ENCODE measurements at places on chromosomes 12 and 14.

GRCh38 chr12:851343-851742, 98.2 kb downstream of the RAD52 start:
- DNase-seq: no peak

DNA sequence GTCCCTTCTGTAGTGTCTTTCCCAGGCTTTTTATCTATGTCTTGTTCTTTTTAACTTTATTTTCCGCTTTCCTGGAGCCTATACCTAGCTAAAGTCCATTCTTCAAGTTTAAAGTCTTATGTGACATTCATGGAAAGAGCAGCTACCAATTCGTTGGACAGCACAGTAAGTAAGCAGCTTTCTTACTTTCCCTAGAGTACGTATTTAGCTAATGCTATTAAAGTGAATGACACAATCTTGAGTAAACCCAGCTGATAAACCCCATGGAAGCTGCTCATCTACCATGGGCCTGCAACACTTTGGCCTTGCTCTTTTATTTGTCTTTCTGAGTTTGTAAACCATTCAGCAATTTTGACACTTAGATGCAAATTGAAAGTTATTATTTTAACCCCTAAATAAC, 30.0 kb downstream of the ALX1 start:
- no peak for DNase-seq

DNA sequence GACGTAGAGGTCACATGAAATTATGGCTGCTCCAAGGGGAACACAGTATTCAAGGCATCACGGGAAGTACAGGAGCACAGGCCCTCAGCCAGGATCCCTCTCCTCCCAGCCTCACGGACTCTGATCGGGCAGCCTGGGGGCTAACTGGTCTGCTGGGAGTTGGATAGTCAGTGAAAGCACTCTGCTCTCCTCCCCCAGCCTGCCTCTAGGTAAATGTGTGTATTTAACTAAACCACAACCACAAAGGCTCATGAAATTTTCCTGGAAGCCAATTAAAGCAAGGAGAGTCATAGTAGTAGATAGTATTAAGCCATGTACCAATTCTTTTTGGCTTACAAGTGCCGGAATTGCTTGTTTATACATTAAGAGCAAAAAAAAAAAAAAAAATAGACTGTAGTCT, 254.3 kb downstream of the MSRB3 start:
- no peak for DNase-seq

DNA sequence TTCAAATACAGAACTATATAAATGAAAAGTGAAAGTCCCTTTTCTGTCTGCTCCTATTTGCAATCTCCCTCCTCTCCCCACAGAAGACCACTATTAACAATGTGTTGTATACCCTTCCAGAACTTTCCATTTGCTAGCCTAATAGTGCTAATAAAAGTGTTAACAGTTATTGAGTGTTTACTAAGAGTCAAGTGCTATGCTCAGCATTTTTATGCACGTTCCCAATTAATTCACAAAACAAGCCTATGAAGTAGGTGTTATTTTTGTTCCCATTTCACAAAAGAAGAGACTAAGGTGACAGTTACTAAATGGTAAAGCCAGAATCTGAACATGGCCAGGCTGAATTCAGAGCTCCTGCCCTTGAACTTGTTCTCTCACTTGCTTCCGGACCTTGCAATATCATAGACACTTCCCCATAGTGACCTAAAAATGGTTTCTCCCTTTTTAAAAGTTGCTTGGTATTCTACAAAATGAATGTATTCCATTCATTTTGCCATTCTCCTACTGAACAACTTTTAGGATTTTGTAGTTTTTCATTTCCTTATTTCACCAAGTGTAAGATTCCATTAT, 1.6 kb upstream of the PRKAB1 start:
- peak; percentile 46 for DNase-seq

GRCh38 chr14:55115861-55116245, 13.2 kb upstream of the LGALS3 start:
- no peak for DNase-seq

DNA sequence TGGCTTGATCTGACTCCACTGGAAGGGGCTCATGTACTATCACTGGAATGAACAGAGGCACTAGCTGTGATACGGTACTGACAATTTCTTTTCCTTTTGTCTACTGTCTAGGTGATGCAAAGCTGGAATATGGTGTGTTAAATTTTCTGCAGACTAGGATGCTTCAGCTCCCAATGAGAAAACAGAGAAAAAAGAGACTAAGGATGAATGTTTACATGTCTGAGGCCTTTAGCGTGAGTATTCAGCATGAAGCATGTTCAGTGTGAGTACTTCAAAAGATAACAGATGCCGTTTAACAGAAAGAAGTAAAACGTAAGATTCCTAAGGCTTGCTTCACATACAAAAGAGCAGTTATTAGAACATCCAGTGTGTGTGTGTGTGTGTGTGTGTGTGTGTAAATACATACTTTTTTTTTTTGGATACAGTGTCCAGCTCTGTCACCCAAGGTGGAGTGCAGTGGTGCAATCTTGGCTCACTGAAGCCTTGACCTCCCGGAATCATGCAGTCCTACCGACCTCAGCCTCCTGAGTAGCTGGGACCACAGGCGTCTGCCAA, 92.3 kb upstream of the FERMT2 start:
- DNase-seq: no peak

DNA sequence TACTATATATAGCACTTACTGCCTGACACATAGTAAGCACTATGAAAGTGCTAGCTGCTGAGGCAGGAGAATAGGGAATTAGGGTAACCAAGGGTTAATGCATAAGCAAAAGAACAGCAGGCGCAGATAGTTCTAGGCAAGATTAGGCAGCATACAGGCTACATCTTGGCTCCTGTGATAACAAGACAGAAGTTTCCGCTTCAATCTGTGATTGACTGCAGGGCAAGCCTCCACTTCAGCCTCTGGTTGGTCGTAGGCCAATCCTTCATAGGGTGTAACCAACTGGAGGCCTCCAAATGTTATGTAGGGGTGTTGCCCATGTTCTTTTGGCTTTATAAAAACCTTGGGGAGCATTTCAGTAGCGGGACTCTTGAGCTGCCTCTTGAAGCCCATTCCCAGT, 46.9 kb downstream of the KLHL28 start:
- no peak for DNase-seq

GRCh38 chr12:128609861-128610260, 213.9 kb downstream of the SLC15A4 start:
- DNase-seq: no peak

DNA sequence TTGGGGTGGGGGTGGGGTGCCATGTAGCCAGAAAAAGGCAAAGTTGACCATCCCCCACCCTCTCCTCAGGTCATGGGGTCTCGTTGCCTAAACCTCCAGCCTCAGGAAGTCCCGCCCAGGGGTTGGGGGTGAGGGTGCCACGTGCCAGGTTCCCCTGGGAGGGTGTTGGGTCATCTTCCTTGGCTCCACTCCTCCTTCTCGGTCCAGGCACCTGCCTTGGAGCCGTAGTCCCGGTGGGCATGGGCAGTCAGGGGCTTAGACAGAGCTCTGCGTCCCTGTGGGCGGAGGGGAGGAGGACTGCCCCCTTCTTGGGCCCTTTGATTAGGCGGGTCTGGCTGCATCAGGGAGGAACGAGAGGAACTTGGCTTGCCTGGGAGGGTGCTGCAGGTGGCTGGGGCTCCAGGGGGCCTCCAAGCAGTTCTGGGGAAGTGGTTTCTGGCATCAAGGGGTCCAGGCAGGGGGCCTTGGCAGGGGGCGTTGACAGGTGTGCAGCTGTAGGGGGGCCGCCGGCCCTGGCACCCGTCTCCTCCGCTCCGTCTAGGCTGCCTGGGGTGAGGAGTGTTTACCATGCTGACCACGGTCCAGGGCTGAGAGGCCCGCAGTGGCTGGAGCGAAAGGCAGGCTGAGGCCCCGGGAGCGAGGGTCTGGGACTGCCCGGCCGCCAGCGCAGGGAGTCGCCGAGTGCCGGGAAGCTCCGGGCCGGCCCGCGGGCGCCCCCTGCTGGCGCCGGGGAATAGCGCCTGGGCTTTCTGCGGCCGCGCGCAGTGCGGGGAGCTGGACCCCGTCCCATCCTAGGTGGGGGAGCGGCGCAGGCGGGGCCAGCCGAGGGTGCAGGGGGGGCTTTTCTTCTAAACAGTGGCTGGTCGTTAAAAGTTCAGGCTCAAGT, 7.9 kb downstream of the SETD1B start:
- peak; percentile 70 for DNase-seq

DNA sequence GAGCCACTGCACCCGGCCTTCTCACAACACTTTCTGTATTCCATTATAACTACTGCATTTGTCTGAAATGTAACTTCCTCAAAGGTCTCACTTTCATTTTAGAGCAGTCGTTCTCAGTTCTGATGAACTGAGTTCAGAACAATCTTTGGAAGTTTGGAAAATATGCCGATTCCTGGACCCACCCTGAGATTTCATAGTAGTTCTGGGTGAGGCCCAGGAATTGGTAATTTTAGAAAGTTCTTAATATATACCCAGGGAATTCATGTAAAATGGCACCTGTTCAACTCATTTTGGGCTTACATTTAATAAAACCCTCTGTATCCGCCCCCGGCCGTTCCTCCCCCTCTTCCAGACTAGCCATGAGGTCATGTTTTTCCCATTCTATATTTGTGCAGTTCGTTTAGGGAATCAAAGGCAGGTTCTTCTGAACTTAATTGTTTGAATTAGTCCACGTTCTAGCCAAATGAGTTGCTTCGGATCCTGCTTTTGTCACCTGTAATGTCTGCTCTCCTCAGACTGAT, 5.9 kb downstream of the GSG1 start:
- peak; percentile 53 for DNase-seq

- DNase-seq: peak; percentile 49
These were observed 8.4 kb downstream of the GPRC5A start for GRCh38 chr12:12899530-12900380.

DNA sequence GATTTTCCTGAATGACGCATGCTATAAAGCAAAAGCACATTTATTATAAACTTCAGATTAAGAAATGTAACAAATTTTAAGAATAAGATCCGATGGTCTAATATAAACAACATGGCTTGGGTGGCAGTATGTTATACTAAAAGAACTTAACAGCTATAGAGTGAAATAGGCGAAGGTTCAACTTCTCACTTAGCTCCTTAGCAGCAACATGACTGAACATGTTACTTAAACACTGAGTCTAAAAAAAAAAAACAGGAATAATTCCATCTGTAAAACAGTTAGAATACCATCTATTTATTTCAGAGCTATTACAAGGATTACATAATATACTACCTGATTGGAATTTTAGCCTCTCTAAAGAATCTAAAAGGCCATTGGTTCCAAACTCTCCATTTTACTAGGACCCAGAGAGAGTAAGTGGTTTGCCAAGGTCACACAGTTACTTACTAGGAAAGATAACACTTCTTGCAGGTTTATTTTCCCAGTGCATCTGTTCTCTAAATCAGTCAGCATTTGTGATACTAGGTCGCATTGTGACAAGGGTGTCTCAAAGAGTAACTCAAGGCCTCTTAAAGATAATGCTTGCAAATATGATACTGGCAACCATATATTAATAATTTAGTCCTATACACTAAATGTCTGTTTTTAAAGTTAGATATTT, 14.8 kb downstream of the OSBPL8 start:
- DNase-seq: no peak

DNA sequence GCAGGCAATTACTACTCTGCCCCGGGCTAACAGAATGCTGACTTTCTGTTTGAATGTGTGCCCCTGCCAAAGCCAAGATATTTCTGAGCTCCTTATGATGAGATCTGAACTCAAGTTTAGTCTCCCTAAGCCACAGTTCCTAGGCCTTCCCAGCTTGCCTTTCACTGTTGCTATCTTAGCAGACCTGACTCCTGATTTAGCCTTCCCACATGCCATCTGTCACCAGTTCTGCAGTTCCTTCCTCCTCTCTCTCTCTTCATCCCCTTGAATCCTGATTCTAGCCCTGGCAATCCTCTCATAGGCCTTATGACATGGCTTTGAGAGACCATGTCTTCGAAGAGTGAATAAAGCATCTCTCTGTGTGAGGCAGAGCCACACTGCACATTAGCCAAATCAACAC, 12.5 kb upstream of the SAMD4A start:
- no peak for DNase-seq

DNA sequence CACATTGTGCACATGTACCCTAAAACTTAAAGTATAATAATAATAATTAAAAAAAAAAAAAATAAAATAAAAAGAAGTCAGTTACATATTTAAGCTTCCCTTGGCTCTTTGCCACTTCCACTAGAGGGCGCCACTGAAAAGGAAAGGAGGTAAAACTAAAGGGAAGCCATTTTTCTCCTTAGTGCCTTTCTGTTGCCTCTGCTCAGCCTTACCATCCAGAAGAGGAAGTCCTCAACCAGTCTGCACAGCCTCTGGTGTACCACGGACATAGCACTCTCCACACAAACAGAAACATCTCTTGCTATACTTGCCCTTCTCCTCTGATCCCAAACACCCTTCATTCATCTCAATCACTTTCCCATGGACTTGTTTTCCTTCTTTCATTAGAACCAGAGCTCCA, 169.0 kb upstream of the EEA1 start:
- DNase-seq: peak; percentile 91

GRCh38 chr12:122348505-122348904, 74.0 kb downstream of the CLIP1 start:
- no peak for DNase-seq

- no peak for DNase-seq
These were observed 123.7 kb downstream of the PIWIL1 start for GRCh38 chr12:130461447-130461815.

- no peak for DNase-seq
These were observed 239.7 kb upstream of the PPFIA2 start for GRCh38 chr12:81998761-81999378.

GRCh38 chr12:91630596-91631293, 448.1 kb upstream of the DCN start:
- peak; percentile 52 for DNase-seq

- DNase-seq: peak; percentile 93
These were observed 277.9 kb downstream of the SSPN start for GRCh38 chr12:26473291-26473690.

DNA sequence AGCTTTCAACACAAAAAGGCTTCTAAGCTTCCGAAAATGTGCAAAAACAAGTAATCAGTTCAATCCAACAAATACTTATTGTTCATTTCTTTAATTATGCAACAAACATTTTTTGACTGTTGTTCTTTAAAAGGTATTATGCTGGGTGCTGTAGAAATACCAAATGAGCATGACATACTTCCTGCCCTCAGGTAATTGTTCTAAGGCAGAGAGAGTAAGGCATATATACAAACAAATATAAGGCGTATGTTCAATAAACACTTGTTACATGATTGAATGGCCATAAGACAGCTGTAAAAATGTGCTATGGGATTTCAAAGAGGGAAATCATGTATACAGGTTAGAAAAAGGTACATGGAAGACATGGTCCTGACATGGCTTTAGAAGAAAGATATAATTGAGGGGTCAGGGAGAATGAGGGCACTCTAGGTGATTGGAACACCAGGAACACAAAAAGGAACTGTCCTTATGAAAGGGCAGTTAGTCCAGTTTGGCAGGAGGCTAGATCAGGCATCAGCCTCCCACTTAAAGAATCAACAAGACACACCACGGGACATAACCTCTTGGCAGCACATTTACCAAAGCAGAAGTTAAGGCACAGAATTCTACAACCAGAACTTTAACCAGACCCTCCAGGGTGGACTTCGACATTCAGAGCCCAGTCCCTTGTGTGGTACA, 135.8 kb upstream of the SCAF11 start:
- no peak for DNase-seq

GRCh38 chr12:46549527-46550265, 177.1 kb upstream of the SLC38A2 start:
- DNase-seq: peak; percentile 63

GRCh38 chr12:66405395-66405794, 103.1 kb downstream of the HELB start:
- DNase-seq: no peak
